ENCODE measurements at places on chromosomes 13 and 19. TPM values are rescaled to one million over a fixed set of nuclear protein-coding genes. Genes with fewer than 3 reads are reported as not detected.

Gene KLF2
- total RNA-seq: 40.9 TPM

Gene LGALS7
- total RNA-seq: not detected

GRCh38 chr13:39402221-39402970 lies 200.6 kb downstream of the LHFPL6 start:
- H3K4me1 ChIP-seq: no peaks in the 10 kb centered on the region
- H3K27ac ChIP-seq: no peak overlapping the region
- no peak overlapping the region for H3K4me3 ChIP-seq
- DNase-seq: no peak

- no peak overlapping the region for H3K27ac ChIP-seq
- no peaks in the 10 kb centered on the region for H3K4me1 ChIP-seq
- no peaks in the 10 kb centered on the region for H3K27me3 ChIP-seq
- H3K36me3 ChIP-seq: no peaks in the 10 kb centered on the region
- no peak for DNase-seq
Observed at GRCh38 chr19:19744641-19745040, 11.7 kb upstream of the ZNF14 start.

Gene SPACA4
- total RNA-seq: not detected

Gene ZNF549
- 2.2 TPM for total RNA-seq

Gene MBOAT7
- total RNA-seq: 37.0 TPM

- DNase-seq: no peak
- H3K4me3 ChIP-seq: no peak overlapping the region
- H3K36me3 ChIP-seq: no peaks in the 10 kb centered on the region
- H3K4me1 ChIP-seq: peaks cover 8% of the 10 kb centered on the region
Observed at GRCh38 chr13:99995104-99995588, 13.6 kb downstream of the ZIC2 start.

- no peak overlapping the region for H3K4me3 ChIP-seq
- no peaks in the 10 kb centered on the region for H3K36me3 ChIP-seq
- peak overlapping the region; percentile 31 for H3K27ac ChIP-seq
- H3K4me1 ChIP-seq: peaks cover 52% of the 10 kb centered on the region
- no peak for DNase-seq
Observed at GRCh38 chr13:75415171-75415570, 66.8 kb downstream of the TBC1D4 start.

- no peaks in the 10 kb centered on the region for H3K4me1 ChIP-seq
- H3K36me3 ChIP-seq: peaks cover 23% of the 10 kb centered on the region
- DNase-seq: no peak
- no peak overlapping the region for H3K4me3 ChIP-seq
Observed at GRCh38 chr13:112510002-112510780, 77.8 kb downstream of the TUBGCP3 start.

Gene KDM4B
- 17.6 TPM for total RNA-seq

- DNase-seq: no peak
- no peaks in the 10 kb centered on the region for H3K4me1 ChIP-seq
- H3K27me3 ChIP-seq: peaks cover 10% of the 10 kb centered on the region
- no peak within 1 kb of the TSS for H3K4me3 ChIP-seq
- no peak within 1 kb of the TSS for H3K27ac ChIP-seq
Observed at GRCh38 chr19:6464070-6464873, at the start of gene CRB3. CRB3 (plus strand) TSS chr19:6464271; CDS start chr19:6464702, 431 bp downstream.

- peaks cover 24% of the 10 kb centered on the region for H3K4me1 ChIP-seq
- H3K27ac ChIP-seq: peak overlapping the region; percentile 81
- peak overlapping the region; percentile 91 for H3K4me3 ChIP-seq
- no peak for DNase-seq
- no peaks in the 10 kb centered on the region for H3K27me3 ChIP-seq
Observed at GRCh38 chr19:45995715-45996385, 583 bp downstream of the CCDC61 start.

- H3K4me1 ChIP-seq: peaks cover 51% of the 10 kb centered on the region
- DNase-seq: no peak
- H3K4me3 ChIP-seq: no peak overlapping the region
- peak overlapping the region; percentile 68 for H3K27ac ChIP-seq
Observed at GRCh38 chr13:67147342-67148133, 82.6 kb downstream of the PCDH9 start.

DNA sequence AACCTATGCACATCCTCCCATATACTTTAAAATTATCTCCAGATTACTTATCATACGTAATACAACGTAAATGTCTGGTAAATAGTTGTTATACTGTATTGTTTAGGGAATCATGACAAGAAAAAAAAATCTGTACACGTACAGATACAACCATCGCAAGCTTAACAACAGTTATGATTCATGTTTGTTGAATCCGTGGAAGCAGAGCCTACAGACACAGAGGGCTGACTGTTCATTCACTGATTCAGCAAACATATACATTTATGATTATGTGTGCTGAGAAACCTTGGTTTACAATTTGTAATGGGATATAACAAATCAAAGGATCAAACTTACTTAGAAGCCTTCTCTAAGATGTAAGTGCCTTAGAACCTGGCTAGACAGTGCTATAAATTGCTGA lies 1.5 kb downstream of the ZNF260 start:
- H3K36me3 ChIP-seq: peaks cover 37% of the 10 kb centered on the region
- H3K27me3 ChIP-seq: no peaks in the 10 kb centered on the region
- H3K4me3 ChIP-seq: no peak overlapping the region
- DNase-seq: no peak
- H3K27ac ChIP-seq: no peak overlapping the region

DNA sequence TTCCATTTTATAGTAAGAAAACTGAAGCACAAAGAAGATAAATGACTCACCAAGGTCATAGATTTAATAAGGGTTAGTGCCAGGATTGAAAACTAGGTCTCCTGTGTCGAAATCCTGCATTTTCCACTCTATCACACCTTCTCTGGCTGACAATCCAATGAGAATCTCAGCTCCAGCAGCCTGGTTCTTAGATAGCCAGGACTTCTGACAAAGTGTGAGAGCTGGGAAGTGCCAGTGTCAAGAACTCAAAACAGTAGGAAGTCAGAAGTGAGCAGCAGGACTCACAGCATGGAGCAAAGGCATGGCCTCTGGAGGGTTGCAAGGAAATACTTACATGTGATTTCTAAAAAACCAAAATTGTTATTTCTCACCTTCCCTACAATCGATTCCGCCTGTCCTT lies 24.3 kb downstream of the KCTD12 start:
- no peak for DNase-seq
- H3K27ac ChIP-seq: no peak overlapping the region
- H3K36me3 ChIP-seq: no peaks in the 10 kb centered on the region

Gene IRGC
- not detected for total RNA-seq

Gene KMT2B
- total RNA-seq: 11.9 TPM

Gene ZNF98
- total RNA-seq: 1.6 TPM

DNA sequence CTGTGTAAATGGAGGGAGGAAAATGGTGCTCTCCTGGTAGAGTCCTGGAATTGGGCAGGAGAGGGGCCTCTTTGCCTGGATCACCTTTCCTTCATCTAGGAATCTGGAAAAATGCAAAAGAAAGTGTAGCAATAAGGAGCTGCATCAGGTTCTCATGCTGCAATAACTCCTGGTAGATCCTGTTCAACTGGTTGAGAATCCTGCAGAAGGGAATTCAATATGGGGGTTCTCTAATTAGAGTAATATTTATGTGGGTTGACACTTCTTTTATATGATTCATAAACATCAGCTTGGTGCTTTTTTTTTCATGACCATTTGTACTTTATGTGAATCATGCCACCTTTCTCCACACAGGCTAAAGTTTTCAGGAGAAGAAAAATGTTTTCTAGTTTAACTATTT lies 9.5 kb upstream of the NUDT15 start:
- H3K27ac ChIP-seq: no peak overlapping the region
- no peaks in the 10 kb centered on the region for H3K4me1 ChIP-seq
- no peak overlapping the region for H3K4me3 ChIP-seq
- no peaks in the 10 kb centered on the region for H3K36me3 ChIP-seq
- DNase-seq: no peak

Gene CEACAM21
- not detected for total RNA-seq

DNA sequence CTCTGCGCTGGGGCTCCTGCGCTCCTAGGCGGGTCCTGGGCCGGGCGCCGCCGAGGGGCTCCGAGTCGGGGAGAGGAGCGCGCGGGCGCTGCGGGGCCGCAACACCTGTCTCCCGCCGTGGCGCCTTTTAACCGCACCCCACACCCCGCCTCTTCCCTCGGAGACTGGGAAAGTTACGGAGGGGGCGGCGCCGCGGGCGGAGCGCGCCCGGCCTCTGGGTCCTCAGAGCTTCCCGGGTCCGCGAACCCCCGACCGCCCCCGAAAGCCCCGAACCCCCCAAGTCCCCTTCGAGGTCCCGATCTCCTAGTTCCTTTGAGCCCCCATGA lies at the start of gene GJB2:
Gene GJB2, minus strand, starts transcription at position 103 of the 326 bp plus-strand sequence. CDS start 3,357 bp downstream, outside the sequence.
- H3K4me3 ChIP-seq: peak within 1 kb of the TSS; percentile 64
- no peaks in the 10 kb centered on the region for H3K36me3 ChIP-seq
- H3K27ac ChIP-seq: no peak within 1 kb of the TSS

DNA sequence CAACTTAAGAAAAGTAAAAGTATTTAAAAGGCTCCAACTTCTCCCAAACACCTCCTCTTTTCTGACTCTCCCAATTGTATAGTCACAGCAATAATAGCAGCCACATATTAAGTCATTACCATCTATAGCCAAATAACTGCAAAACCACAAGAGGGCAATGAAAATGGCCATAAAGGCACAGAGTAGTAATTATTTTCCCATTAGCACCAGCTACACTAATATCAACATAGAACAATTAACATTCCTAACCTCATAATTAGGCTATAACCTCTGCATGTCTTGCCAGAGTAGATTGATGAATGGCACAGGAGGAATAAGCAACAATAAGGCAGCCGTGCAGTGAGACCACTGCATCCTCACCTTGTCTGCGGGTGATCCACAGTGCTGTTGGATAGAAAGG lies 226.4 kb upstream of the SERP2 start:
- no peak overlapping the region for H3K4me3 ChIP-seq
- no peaks in the 10 kb centered on the region for H3K4me1 ChIP-seq
- H3K27ac ChIP-seq: no peak overlapping the region

DNA sequence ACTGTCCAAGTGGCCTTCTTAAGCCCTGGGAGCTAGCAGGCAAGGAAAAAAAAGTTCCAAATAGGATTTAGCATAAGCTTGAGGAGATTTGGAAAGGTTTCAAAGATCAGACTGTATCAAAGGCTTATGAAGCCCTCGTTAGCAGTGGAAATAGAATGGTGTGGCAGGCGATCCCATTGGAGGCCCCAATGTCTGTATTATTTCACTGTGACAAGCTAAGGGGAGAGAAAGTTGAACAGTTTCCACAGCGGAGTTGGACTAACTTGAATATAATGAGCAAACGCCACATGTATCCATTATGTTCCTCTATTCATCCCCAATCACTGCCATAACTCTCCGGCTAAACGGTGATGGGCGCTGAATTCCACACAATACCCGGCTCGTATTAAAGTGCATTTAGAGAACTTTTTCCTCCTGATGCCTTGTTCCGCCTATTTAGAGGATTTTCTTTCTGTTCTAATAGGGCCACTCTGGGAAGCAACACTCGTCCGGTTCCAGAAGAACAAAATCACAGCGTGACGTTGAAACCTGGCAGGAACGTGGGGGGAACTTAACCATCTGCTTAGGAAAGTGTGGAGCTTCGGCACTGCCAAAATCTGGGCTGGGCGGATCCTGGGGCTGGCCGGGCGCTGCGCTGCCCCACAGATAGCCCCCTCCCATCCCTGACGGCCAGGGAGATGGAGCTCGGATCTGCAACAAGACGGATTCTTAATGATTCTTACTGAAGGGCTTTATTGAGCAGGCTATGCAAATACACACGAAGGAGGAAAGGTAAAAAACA lies 1.0 kb upstream of the PCDH8 start:
- H3K27me3 ChIP-seq: peaks cover 28% of the 10 kb centered on the region
- no peak for DNase-seq
- H3K4me3 ChIP-seq: no peak overlapping the region
- H3K36me3 ChIP-seq: no peaks in the 10 kb centered on the region
- no peak overlapping the region for H3K27ac ChIP-seq

Gene NALCN
- total RNA-seq: 6.2 TPM

DNA sequence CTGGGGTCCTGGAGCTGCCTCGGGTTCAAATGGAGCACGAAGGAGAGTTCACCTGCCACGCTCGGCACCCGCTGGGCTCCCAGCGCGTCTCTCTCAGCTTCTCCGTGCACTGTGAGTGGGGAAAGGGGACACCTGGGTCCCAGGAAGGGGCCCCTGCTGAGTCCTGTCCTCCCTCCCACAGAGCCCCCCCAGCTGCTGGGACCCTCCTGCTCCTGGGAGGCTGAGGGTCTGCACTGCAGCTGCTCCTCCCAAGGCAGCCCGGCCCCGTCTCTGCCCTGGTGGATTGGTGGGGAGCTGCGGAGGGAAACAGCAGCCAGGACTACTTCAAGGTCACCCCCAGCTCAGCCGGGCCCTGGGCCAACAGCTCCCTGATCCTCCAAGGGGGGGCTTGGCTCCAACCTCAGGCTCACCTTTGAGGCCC lies 11.0 kb upstream of the SIGLEC11 start:
- DNase-seq: no peak
- peaks cover 8% of the 10 kb centered on the region for H3K4me1 ChIP-seq
- H3K36me3 ChIP-seq: peaks cover 15% of the 10 kb centered on the region

DNA sequence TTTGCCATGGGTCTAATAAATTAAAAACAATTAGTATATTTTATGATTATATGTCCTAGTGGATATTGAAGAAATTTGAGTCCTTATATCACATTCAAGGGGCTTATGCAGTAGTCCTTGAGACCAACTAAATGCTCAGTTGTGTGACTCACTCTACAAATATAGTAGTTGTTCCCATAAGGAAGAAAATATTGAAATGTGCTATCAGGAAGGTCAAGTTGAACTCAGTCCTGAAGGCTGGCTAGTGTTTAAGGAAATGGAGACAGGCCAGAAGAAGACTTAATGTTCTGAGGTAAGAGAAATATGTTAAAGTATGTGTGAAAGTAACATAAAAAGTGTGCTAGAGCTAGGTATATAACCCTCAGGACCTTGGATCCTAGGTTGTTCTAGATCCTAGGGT lies 766.1 kb upstream of the GPC6 start:
- no peaks in the 10 kb centered on the region for H3K4me1 ChIP-seq
- no peak overlapping the region for H3K4me3 ChIP-seq
- H3K27ac ChIP-seq: no peak overlapping the region
- no peak for DNase-seq
- H3K27me3 ChIP-seq: no peaks in the 10 kb centered on the region
- no peaks in the 10 kb centered on the region for H3K36me3 ChIP-seq

- H3K36me3 ChIP-seq: no peaks in the 10 kb centered on the region
- peaks cover 45% of the 10 kb centered on the region for H3K4me1 ChIP-seq
- H3K4me3 ChIP-seq: peak within 1 kb of the TSS; percentile 89
- peak within 1 kb of the TSS; percentile 96 for H3K27ac ChIP-seq
Observed at GRCh38 chr19:56121180-56122167, at the start of gene ZNF787. ZNF787 (minus strand) TSS chr19:56121295; CDS start chr19:56103217, 18,078 bp downstream.

GRCh38 chr13:26494571-26495195 lies 62.8 kb upstream of the WASF3 start:
- no peaks in the 10 kb centered on the region for H3K36me3 ChIP-seq
- no peak overlapping the region for H3K27ac ChIP-seq
- no peaks in the 10 kb centered on the region for H3K4me1 ChIP-seq
- no peaks in the 10 kb centered on the region for H3K27me3 ChIP-seq
- DNase-seq: no peak
